ENCODE measurements at places on chromosomes 12 and 14. TPM values are rescaled to one million over a fixed set of nuclear protein-coding genes. Genes with fewer than 3 reads are reported as not detected.

TAS2R50 gene
- total RNA-seq: not detected

DNAJC22 gene
- not detected for total RNA-seq

TCL1B gene
- not detected for total RNA-seq

PPP1R1A gene
- 239 TPM for total RNA-seq

OTX2 gene
- not detected for total RNA-seq

All from Right ventricle myocardium inferior (tissue), 1 donor.